ENCODE measurements at places on chromosomes 6 and 20.

GRCh38 chr20:43787937-43788336 is 61.1 kb upstream of the GTSF1L start:
- DNase-seq = no peak

DNA sequence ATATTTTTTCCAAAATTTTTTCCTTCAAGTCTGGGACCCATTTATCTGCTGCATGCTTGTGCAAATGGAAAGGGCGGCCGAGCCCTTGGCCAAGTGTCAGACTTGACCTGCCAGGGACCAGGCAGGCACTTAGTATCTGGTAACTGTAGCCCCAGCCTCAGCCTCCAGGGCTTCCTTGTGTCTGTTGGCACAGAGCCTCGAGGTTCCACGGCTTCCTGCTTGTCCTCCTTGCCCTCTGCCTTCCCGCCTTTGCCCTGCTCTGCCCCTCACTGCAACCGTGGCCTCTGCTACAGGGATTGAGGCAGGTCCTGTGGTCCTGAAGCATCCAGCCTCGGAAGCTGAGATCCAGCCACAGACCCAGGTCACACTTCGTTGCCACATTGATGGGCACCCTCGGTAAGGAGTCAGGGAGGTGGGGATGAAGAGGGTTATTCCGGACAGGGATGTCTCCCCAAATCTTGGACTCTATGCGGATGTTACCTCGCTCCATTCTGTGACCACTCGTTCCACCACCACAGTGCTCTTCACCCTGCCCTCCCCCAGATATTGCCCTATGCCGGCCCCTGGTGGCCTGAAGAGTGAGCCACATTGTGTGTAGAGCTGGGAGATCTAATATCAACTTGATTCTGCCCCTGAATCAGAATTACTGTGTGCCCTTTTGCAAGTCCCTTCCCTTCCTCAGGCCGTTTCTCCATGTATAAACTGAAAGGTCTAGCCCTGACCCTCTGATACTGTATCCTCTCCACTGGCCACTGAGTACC is 41.5 kb upstream of the SRF start:
- DNase-seq = no peak

- no peak for DNase-seq
Measured at GRCh38 chr6:113856375-113856624, 845 bp upstream of the MARCKS start.

GRCh38 chr6:29537714-29538403 is 21.7 kb downstream of the UBD start:
- DNase-seq = no peak

DNA sequence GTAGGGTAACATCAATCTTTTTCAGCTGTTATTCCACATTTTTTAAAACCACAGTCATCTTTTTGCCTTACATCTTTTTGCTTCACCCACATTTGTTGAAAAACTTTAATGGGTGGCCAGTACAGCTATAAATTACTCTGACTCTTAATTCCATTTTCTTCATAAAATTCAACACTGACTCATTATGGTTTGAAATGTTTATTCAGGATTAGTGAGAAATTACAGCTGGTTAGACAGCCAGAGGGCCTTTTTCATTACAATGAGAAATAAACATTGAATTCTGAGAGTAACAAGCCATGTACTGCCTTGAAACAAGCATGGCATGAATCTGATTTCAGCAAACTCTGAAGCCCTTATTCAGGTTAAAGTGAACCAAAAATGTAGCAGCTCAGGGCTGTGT is 19.5 kb downstream of the NDUFAF4 start:
- DNase-seq = no peak

DNA sequence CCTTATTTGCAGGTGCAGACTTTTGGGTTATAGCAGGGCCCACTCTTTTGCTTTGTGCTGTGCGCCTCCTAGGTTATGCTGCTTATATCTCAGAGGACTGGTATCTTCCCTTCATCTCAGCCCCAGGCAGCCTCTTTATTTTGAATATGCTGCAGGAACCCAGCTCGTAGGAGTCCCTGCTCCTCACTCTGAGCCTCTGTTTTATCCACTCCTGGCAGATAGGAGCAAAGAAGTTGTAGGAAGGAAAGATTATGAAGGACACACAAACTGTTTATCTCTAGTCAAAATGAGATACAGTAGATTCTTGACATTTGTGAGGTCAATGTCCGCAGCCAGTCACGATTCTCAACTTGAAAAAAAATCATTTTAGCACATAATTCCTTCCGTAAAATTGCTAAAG is 15.6 kb downstream of the L3MBTL3 start:
- no peak for DNase-seq

DNA sequence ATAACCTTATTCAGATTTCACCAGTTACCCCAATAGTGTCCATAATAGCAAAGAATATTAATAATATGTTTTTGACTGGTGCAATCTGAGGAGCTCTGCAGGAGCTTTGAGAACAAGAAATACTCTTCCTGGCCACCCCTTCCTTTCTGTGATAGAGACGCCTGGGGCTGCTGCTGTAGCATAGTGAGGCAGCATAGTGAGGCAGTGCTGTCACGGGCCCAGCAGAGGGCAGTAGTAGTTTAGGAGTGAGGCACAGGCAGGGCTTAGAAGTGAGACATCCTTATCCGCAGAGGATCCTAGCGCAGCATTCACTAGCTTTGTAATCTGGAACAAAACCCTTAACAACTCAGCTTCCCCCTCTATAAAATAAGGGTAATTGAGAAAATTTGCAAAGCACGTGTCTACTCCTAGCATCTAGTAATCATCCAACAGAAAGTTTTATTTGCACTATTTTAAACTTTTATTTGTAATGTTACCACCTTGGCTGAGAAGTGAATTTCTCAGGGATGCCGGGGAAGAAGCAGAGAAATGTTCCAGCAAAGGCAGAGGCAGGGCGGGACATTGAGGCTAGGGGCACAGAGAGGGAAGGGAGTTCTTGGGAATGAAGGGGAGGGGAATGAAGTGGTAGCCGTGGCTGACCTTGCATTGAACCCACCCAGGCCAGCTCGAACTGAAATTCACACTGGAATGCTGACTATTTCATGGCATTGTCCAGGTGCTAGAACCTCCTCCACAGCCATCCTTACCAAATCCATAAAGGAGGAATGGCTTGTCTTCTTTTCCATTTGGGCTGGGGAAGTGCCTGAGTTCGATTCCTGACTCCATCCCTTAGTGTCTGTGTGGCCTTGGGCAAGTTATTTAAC is 78.8 kb downstream of the CDS2 start:
- peak; percentile 69 for DNase-seq

DNA sequence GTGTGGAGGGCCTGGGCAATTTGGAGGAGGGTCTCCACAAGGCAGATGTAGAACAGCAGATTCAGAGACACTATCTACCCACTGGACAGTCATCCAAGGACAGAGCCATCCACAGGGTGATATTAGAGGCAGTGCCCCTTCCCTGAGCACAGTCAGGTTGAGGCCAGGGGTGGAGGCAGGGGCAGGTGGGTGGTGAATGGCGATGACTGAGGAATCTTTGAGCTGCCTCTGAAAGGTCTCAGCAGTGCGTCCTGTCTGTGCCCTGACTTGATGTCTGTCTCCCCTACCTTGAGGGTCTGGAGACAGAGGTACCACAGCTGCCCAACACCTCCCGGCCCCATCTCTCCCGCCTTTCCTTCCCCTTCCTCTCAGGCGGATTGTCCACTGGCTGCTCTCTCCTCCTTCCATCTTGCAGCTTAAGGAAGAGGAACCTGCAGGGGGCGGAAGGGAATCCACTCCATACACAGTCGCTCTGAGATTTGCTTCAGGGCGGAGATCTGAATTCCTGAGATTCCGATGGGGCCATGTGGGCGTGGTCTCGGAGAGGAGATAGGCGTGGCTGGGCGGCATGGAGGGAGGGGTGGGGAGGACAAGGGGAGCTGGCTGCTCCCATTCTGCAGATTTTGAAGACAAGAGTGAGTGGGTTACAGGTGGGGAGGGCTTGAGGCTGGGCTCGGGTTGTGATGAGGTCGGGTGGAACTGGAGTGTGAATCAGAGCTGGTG is 1.7 kb downstream of the MUCL3 start:
- no peak for DNase-seq

- DNase-seq = no peak
Measured at GRCh38 chr6:2523061-2523460, 227.7 kb downstream of the MYLK4 start.

DNA sequence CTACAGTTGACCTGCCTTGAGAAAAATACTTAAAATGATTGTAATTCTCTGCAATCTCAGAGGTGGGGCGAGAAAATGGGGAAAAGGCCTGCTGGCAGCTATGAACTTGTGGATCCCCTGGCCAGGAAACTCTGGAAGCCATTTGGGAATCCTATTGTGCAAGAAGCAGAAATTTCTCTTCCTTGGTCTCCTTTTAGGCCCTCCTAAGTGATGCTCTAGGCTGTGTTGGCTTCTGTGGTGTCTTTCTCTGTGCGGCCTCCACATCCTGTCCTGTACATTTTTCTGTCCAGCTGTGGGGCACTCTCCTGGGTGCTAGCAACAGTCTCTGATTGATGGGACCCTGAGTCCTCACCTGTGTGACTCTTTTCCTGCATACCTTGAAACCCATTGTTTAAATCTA is 290.9 kb downstream of the FARS2 start:
- DNase-seq = no peak

GRCh38 chr6:25041485-25042035 is 105.8 kb upstream of the RIPOR2 start:
- no peak for DNase-seq

- DNase-seq = no peak
Measured at GRCh38 chr6:154247119-154247861, 109.3 kb downstream of the IPCEF1 start.

GRCh38 chr20:58616411-58616810 is 34.7 kb upstream of the STX16 start:
- DNase-seq = no peak

DNA sequence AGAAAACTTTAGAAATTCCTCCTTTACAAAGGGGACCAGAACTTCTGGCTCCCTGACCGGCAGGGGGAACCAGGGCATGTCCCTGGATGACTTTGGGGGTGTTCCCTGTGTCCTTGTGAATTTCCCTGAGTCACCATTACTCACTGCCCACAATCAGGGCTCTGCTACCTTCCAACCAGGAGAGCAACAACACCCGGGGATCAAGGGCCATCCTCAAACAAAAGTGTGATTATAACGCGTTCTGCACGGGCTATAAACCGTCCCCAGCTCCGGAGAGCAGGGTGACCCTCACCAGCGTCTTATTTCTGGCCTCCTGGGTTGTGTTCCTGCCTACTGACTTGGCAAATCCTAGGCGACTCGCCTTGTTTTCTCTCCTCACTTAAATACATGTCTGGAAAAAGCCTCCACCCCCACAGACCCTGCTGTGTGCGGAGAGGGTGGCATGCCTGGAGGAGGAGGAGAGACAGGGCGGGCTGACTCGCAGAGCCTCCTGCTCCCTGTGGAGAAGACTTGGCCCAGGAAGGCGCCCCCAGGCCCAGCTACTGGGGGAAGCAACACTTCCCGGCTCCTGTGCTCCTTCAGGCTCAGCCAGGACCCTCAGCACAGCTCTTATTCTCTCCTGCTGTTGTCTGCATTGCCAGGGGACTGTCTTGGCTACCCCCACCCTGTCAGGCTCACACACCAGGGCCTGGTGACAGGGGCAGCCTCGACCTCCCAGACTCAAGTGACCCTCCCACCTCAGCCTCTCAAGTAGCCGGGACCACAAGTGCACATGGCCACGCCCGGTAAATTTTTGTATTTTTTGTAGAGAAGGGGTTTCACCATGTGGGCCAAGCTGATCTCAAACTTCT is 54.1 kb downstream of the FGD2 start:
- DNase-seq = no peak

DNA sequence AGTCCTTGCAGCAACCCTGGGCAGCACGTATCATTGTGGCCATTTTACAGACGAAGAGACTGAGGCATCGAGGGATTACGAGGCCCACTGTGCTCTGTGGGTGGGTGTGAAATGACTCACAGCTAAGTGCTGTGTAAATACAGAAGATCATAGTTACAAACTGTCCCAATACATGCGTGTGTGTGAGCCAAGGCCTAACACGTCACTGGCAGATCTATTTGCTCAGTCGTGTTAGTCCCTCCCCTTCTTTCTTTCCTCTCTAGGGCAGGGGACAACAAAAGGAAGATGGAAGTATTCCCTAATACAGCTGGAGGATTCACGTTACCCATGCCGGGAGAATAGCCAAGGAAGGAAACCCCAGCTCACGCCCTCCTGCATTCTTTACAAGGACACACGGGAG is 175.9 kb downstream of the CDC5L start:
- no peak for DNase-seq

- DNase-seq = no peak
Measured at GRCh38 chr6:168538892-168539811, 98.2 kb downstream of the SMOC2 start.

DNA sequence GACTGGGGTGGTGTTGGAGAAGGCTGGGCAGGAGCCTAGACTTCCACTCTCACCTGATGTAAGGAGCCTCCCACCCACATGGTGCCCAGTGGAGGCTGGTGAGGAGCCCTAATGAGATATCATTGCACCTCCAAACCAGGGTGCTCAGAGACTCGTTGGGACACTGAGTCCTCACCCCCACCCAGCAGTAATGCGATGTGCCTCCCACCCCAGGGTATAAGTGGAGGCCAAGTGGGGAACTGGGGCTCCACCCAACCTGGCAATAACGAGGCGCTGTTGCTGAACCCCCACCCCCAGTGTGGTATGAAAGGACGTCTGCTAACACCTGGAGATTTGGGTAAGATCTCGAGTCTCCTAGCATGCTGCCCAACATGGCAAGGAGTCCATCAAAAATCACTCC is 510.2 kb downstream of the PREX1 start:
- DNase-seq = no peak

DNA sequence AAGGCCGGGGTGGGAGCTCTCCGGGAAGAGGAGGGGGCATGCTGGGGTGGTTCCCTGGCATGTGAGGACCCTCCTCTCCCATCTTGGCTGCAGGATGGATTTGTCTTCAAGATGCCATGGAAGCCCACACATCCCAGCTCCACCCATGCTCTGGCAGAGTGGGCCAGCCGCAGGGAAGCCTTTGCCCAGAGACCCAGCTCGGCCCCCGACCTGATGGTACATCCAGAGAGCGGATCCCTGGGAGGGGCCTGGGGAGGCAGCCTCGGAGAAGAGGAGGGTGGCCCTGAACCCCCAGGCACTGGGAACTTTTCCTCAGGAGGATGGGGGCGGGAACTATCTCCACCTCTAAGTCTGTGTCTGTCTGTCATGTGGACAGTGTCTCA is 4.8 kb downstream of the CDC25B start:
- no peak for DNase-seq

DNA sequence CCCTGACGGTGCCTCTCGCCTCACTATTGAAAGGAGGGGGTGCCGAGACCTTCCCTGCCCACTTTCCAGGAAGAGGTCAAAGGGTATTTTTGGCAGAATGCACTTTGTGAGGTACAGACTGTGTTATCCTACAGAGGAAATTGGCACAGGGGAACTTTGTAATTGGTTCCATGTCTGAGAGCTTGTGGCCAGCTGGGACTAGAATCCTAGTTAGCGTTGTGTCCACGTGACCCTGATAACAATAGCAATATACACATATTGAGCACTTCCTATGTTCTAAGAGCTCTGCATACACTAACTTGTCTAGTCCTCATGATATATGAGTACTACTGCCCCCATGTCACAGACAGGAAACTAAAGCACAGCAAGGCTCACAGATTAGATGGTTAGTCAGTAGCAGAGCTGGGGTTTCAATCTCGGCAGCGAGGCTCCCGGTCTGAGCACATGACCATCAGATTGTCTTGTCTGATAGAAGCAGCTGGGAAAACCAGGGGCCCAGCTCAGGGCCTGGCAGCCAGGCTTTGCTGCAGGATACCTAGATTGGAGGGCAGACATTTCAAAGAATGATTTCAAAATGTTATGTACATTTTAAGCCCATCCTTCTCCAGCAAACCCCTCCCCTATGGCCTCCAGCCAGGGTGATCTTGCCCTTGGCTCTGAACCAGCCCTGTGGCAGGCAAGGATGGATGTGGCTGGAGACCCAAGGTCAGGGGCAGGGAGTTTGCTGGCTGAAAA is 1.4 kb downstream of the MAPK13 start:
- DNase-seq = peak; percentile 35

Data from stimulated activated CD4-positive, alpha-beta T cell treated with anti-CD3 and anti-CD28 coated beads, Interleukin-2, amount 100 ng/mL, for 48 hours (primary cell).